Stimulated activated CD4-positive, alpha-beta T cell treated with anti-CD3 and anti-CD28 coated beads, Interleukin-1b, Interleukin-23, amount 100 ng/mL, for 24 hours (primary cell): ENCODE measurements at places on chromosomes 5 and 9.
A peak's percentile ranks its signal among the peaks of the same experiment; 100 is the strongest.

GRCh38 chr9:80191108-80191507 is 619.3 kb downstream of the TLE4 start:
- DNase-seq, result no peak

DNA sequence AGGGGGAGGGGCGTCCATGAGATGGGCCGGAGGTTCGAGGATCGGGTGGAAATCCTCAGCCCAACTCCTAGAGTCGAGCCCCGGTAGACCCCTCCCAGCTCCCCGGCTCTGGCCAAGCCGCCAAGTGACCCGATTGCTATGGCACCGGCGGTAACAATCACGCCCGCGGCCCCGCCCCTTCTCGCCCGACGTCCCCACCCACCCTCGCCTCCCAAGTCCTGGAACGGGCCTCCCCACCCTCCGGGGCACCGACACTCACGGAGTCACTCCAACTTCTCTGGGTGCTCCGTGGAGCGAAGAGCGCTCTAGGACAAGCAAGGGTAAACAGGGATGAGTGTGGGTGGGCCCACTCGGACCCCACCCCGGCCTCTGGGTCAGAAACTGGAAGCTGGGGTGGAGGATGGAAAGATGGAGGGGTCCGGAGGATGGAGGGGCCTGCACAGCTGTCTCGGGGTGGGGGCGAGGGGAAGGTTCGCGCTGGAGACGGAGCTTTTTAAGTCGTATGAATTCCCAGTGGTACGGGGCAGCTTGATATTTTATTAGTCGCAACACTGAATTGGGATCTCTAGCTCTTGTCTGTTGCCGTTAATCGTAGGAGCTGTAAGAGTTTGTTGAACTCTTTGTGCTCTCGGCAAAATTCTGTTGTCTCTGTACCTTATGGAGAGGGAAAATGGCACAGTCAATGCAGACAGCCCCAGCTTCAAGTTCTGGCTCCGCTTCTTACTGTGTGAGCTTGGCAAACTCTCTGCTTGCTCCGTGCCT is at the start of gene SPACA9:
SPACA9 (plus strand) TSS at position 204 of the 762 bp plus-strand sequence. CDS start 5,050 bp downstream, outside the sequence.
- DNase-seq, result peak; percentile 25

GRCh38 chr5:160260881-160261815 is 31.8 kb downstream of the FABP6 start:
- DNase-seq, result no peak

DNA sequence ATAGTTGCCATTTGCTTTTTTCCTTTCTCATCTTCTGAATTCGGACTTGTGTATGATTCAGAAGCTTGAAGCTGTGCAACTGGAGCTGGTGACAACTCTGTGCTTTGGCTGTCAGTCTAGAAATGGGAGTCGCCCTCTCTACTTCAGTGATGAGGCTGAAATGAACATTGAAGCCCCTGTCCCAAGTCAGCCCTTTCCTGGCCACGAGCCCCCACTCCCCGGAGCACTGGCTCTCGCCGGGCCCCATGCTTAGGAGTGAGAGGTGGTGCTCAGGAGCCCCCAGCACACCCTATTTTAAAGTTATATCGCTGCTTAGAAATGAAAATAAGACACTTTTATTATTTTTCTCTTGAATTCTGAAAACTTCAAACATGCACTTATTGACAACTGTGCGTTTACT is 66.0 kb downstream of the PSMB7 start:
- DNase-seq, result no peak

- no peak for DNase-seq
Observed at GRCh38 chr5:129098488-129099183, 4.1 kb downstream of the ISOC1 start.

DNA sequence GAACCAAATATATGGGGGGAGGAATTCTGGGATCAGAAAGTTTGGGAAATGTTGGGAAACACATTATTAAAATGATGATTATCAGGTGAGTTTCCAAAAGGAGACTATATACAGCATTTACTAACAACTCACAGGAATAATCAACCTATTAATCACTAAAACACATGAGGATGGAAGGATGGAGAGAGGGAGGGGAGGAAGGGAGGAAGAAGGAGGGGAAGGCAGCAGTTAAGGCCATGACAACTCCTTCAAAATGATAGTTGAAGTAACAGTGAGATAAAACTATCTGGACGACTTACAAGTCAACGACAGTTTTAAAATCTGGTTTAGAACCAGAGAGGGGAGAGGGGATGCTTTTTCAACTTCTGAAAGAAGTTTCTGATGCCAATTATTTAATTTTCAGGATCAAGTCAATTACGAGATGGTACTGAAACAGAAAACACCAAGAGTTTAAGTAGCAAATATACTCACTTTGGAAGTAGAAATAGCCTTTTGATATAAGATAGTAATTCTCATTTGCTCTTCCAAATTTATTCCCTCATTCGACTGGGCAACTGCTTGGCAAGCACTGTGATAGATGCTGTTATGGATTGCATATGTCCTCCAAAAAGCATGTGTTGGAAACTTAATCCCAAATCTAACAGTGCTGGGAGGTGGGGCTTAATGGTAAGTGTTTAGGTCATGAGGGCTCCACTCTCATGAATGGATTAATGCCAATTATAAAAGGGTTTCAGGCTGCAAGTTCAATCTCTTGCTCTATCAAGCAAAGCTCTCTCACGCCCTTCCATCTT is 30.4 kb downstream of the FBXW11 start:
- DNase-seq, result no peak

- DNase-seq, result no peak
Observed at GRCh38 chr9:121088576-121088975, 13.8 kb downstream of the CNTRL start.

GRCh38 chr9:112925058-112925641 is 34.5 kb upstream of the SLC46A2 start:
- no peak for DNase-seq

- no peak for DNase-seq
Observed at GRCh38 chr5:159104051-159104651, 4.4 kb upstream of the EBF1 start.

GRCh38 chr9:105291938-105292337 is 47.5 kb downstream of the SLC44A1 start:
- DNase-seq, result no peak

DNA sequence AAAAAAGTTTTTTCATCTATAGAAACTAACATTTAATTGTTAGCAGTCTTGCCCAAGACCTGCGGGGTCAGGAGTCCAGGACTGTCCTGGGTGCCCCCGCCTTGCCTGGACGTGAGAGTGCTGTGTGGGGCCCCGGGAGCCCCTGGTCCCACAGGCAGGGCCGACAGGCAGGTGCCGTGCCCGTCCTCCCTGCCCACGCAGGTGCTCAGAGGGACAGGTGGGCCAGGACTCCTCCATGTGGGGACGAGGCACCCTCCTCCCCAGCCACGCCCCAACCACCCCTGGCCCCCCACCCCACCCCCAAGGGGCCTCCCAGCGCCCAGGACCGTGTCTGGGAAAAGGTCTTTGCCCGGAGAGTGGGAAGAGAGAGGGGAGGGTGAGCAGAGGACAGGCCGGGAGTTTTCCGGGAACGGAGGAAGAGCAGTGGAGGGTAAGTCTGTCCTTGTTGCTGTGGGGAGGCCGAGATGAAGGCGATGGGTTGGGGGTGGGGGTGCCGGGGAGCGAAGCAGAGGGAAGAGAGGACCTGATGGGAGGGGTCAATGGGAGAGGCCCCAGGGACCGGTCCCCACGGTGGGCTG is 2.7 kb upstream of the LCN12 start:
- DNase-seq, result no peak

- DNase-seq, result no peak
Observed at GRCh38 chr9:113529336-113530009, 65.9 kb downstream of the RGS3 start.

DNA sequence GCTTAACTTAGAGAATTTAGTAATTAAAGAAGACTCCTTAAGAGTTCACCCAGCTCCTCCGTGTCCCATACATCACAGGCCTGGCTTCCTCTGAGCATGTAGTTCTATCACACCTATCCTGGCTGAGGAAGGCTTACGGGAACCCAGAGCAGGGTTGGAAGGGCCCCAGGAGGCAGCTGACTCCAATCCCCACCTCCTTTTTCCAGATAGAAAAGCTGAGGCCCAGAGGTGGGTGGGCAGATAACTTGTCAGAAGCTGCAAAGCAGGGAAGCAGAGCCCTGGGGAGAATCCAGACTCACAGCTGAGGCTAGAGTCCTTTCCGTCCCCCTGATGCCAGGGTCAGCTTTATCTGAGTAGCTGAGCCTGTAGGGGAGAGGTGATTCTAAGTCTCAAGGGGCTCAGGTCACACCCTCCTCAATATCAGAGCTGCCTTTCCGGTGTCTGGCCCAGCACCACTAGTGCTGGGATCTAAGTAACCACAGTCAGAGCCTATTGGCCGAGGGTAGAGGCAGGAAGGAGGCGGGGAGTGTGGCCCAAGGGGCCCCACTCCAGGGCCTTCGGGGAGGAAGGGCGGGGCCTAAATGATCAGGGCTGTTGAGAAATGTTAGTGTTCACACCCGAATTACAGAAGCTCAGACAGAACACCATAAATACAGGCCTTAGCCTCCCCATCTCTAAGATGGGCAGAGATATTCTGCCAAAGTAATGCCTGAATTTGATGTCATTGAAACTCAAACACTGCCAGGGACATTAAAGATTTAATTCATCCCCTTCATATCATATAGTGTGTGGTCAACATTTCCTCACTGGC is 9.9 kb downstream of the CCDC69 start:
- peak; percentile 68 for DNase-seq

GRCh38 chr5:16994565-16994964 is 58.5 kb upstream of the MYO10 start:
- DNase-seq, result no peak

- DNase-seq, result no peak
Observed at GRCh38 chr5:68548959-68549676, 333.6 kb downstream of the PIK3R1 start.

DNA sequence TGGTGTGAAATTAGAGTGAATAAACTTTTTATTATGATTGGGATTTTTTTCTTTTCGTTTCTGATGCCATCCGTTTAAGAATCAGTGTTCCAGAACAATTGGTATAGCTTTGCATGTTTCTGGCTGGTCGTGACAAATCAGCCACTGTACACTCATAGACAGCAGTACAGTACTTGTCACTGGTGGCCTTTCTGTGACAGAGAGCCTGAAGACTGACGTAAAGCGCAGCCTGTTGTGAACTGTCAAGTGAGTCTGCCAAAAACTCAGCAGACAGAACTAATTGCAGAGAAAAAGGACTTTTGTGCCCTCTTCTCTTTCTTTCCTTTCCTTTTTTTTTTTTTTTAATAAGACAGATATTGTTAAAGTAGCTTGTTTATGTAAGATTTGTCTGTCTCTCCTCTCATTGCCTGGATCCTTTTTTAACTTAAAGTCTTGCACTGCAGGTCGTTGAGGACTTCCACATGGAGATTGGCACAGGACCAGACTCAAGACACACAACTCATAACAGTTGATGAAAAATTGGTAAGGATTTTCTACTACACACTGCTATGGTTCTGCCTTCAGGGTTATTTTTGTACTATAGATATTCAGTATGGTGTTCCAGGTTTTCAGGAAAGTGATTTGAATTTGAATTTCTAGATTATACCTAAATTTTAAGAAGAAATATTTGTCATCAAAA is 42.7 kb downstream of the NDUFS4 start:
- no peak for DNase-seq
